ENCODE measurements at places on chromosomes 4 and X.

- no peak for DNase-seq
These were observed 55.6 kb downstream of the HAUS3 start for GRCh38 chr4:2186133-2186864.

DNA sequence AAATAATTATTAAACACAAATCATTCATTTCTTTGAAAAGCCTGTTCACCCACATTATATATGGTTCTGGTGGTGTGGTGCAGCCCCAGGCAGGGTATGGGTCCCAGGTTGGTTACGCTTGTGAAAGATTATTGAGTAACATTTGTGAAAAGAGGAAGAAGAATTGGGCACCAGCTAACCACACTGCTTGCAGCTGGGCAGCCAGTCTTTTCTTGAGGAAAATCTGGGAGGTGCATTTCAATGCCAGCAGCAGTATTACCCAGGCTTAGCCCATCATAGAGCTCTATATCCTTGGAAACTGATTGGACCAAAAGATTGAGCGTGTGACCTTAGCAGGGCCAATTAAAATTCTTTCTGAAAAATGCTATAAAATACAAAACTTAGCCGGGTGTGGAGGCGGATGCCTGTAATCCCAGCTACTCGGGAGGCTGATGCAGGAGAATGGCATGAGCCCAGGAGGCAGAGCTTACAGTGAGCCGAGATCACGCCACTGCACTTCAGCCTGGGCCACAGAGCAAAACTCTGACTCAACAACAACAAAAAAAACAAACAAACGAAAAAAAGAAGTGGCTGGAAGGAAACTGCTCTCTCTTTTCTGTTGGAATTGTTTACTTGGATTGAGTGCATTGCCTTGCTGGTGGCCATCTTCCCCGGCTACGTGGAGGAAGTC, 9.7 kb upstream of the PLAC8 start:
- peak; percentile 85 for DNase-seq

- DNase-seq = no peak
These were observed 222 bp downstream of the SMAD1 start for GRCh38 chr4:145481942-145482208.

DNA sequence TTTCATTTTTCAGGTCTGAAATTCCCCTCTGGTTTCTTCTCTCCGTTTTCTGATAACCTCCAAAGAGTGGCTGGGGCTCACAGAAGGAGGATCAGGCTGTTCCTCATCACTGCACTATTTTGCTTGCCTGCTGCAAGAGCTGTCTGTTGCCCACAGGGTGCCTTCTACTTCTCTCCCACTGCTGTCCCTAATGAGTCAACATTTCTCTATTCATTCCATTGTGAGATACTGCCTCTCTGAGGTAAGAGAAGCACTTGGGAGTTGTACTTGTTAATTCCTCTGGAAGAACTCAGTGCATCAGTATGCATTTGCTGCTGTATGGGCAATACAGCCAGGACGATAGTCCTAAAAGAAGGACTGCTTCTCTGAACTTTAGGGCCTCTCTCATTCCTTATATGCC, 34.8 kb downstream of the CT47B1 start:
- no peak for DNase-seq

- no peak for DNase-seq
These were observed 69.2 kb downstream of the PRDM5 start for GRCh38 chr4:120853161-120853935.

DNA sequence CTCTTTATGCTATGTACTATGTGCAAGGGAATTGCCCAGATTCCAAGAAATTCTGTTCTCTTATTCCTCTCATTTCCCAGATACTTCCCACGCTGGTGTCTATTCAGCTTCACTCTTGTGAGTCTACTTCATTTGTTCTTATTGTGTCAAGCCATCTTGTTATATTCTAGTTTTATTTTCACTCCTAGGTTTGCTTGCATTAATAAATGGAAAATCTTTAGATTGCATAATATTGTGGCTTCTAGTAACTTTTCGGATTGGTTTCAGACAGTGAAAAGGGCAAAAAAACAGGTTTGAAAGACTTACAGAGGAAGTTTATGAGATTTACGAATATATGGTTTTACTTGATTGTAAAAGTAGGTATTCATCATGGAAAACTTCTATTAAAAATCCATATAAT, 128.4 kb downstream of the BTC start:
- peak; percentile 24 for DNase-seq

DNA sequence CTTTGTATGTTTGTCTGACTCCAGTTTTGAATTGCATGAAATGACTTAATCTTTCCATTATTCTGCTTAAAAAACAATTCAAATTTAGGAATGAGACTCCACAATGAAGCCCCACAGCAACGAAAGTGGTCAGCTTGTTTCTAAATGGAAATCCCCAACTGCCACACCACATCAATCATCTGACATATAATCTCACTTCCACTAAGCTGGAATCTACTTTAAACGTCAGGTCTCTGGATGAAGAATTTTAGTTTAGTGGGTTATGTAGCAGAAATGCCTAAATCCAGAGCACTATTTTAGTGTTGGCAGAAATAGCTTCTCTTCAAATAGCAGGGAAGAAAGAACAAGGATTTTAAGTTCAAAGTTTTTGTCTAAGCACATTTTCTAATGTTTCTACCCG, 1.7 kb upstream of the BMP2K start:
- DNase-seq = peak; percentile 57

DNA sequence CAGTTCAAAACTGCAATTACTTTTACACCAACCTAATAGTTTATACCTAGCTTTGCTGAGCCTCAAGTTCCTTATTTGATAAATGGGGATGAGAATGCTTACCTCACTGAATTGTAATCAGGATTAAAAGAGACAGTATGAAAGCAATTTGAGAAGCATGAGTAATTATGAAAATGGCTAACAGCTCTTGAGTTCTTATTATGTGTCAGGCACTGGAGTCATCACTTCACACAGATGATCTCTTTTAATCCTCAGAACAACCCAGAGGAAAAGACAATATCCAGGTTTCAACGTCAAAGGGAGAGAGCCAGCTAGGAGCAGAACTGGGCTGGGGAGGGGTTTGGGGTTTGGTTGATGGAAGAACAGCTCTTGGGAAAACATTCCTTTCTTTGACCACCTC, 221.0 kb upstream of the NWD2 start:
- DNase-seq = no peak

DNA sequence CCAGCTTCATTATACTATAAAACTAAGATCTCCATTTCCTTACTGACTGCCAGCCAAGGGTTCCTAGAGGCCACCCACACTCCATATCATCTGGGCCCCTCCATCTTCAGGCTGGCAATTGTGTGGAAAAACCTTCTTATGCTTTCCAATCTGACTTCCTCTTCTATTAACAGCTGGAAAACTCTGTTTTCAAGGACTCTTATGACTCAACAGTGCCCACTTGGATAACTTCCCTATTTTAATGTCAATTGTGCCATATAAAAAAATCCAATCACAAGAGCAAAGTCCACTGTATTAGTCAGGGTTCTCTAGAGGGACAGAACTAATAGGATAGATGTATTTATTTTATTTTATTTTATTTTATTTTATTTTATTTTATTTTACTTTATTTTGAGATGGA, 41.0 kb upstream of the CPEB2 start:
- peak; percentile 93 for DNase-seq

GRCh38 chrX:52933976-52934703, 24.2 kb downstream of the FAM156A start:
- peak; percentile 9 for DNase-seq

DNA sequence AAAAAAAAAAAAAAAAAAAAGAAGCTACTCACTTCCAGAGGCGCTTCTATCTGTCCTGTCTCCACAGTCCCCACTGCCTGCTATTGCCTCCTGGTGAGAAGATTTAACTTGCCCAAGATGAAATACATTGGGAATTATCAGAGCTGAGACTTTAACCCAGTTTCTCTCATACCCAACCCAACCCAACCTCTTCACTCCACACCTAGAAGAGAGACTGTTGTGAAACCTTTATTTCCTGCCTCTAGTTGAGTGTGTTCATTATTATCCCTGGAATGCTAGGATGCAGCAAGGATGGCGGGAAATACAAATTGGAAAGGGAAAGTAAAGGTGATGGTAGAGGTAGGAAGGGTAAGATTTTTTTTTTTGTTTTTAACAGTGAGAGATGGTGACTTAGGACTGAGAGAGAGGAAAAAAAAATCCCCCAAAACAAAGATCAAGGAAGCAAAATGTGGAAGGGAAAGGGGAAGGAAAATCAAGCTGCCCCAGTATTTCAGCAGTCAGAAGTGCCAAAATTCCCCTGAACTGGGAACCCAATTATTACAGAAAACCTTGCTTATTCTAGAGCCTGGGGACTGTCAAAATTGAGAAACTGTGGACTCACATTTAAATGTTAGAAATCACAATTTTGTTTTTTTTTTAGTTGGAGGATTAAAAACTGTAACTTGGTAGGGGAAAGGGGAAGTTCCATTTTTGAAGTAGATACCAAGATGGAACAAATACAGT, 253.0 kb downstream of the PTTG2 start:
- peak; percentile 88 for DNase-seq

DNA sequence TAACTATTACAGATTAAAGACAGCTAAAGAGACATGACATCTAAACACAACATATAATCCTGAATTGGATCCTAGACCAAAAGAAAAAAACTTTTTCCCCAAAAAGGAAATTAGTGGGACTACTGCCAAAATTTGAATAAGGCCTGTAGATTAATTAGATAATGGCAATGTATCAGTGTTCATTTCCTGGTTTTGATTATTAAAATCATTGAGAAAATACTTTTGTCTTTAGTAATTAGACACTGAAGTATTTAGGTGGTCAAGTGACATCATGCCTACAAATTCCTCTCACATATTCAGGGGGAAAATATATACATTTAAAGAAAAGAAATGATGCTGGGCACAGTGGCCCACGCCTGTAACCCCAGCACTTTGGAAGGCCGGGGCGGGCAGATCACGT, 10.4 kb upstream of the USO1 start:
- DNase-seq = no peak

- DNase-seq = no peak
These were observed 313.4 kb upstream of the MAGEB2 start for GRCh38 chrX:29902004-29902403.

DNA sequence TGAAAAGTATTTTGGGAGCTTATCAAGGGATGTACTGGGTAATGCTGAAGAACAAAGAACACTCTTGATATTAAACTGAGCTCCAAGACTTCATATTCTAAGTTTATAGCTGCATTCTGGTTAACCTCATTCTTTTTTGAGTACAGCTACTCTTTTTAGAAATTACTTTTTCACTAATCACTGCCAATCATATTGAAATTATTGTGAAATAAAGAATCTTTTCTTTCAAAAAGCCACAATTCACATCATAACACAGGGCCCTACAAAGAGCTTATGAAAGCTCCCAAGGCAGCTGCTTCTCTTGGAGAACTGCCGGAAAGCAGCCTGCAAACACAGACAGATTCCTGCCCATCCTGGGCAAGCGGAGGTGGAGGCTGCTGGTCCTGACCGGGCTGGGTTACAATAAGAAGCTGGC, 121.4 kb downstream of the RNF150 start:
- no peak for DNase-seq

DNA sequence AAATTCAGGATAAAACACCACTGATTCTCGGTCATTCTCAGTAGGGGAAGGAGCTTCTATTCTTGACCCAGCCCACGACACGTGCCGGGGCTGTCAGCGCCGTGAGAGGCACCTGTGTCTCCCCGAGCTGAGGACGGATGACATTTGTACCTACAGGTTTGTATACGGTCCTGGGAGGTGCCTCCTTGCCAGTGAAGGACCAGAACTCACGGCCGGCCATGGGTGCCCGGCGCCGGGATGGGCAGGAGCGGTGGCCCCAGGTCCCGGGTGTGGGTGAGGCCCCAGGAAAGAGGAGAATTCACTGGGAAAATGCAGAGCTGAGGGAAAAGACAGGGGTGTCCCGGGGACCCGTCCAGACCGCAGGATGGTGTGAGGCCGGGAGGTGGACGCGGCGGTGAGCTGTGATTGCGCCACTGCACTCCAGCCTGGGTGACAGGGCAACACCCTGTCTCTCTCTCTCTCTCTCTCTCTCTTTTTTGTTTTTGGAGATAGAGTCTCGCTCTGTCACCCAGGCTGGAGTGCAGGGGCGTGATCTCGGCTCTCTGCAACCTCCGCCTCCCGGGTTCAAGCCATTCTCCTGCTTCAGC, 48.9 kb upstream of the PPP2R3B start:
- DNase-seq = no peak

DNA sequence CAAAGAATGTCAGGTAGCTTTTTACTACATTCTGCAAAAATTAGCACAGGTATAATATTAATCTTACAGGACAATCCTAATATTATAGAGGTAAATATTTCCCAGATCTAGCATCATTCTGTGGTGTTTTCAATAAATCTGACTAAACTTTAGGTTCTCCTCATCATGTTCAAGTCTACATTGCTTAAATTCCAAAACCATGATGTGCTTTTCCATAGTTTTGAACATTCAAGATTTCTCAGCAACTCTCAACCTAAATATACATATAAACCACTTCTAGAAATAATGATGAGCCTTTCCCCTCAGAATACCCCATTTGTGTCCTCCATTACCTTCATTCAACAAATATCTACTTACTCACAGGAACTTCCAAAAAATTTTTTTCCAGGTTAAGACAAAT, 23.1 kb downstream of the EIF4E start:
- DNase-seq = no peak
